GM04504 (cell line): ENCODE measurements at places on chromosomes 7 and 10.
A peak's percentile ranks its signal among the peaks of the same experiment; 100 is the strongest.

DNA sequence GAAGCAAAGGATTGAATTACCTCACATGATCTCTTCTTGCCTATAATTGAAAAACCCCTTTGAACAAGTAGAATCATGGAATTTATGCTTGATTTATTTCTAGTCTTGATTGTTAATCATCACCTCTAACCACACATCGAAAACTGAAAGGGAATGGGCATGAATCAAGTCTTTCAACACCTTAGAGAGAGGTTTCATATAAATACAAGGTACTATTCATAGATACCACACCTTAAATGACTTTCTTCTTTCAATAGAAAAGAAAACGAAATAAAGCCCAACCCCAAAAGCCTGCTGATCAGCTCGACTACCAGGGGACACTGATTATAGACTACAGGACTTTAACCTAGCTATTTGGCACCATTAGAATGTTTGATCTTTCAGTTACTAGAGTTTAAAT is 128.6 kb upstream of the PTPRZ1 start:
- DNase-seq, result no peak

GRCh38 chr10:31707093-31708039 is 221.3 kb downstream of the ARHGAP12 start:
- DNase-seq, result peak; percentile 73

GRCh38 chr7:38179776-38180226 is 1.8 kb downstream of the STARD3NL start:
- DNase-seq, result no peak

DNA sequence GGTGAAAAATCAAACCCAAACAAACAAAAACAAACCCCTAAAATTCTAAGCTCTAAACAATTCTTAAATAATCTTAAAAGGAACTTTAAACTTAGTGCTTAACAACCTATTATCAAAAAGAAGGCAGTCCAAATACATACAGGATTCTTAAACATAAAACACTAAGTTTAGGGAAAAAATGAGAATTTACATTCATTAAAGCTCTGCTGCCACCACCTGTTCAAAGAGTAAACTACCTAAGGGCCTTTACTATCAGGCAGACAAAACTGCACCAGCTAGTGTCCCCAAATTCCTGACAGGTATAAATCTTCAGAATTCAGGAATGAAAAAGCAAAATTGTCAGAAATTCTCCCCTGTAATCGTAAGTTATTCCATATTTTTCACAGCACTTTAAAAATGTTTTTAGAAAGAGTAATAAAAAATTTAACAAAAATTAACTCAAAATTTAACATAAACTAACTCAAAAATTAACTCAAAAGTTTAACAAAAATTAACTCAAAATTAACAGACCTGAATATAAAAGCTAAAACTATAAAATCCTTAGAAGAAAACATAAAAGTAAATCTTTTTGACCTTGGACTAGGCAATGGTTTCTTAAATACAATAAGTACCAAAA is 55.1 kb downstream of the PDZD8 start:
- no peak for DNase-seq

DNA sequence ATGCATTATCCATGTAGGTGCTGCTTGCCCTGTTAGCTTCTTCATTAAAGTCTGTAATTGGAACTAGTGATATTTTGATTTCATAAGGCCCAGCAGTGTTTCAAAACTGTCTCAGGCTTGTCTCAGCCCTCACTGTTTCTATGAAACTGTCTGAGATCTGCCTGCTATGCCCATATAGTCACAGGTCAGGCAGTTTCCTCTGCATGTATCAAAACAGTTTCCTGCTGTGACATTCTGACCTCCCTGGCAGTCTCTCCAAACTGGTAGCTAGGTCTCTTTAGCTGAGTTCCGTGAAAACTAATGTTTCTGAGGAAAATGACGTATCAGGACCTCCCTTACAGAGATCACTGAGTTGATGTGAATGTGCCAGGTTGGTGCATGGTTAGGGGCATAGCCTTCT is 18.9 kb upstream of the SEMA3D start:
- DNase-seq, result no peak

DNA sequence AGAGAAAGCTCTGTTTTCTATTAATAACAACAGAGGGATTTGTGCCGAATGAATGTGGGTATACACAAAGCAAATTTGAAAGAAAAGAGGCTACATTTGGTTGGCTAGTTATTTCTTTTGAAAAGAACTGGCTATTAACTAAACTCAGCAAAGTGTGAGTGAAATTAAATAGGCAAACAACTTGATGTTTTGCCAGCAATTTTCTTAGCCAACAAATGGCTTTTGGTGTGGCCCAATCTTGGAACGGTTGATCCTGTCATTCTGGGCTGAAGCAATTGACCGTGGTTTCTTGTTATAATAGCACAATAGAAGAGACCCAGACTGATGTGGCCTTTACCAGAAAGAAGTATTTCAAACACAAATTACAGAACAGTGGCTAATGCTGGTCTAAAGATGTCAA is 898.6 kb downstream of the KCNMA1 start:
- DNase-seq, result no peak

DNA sequence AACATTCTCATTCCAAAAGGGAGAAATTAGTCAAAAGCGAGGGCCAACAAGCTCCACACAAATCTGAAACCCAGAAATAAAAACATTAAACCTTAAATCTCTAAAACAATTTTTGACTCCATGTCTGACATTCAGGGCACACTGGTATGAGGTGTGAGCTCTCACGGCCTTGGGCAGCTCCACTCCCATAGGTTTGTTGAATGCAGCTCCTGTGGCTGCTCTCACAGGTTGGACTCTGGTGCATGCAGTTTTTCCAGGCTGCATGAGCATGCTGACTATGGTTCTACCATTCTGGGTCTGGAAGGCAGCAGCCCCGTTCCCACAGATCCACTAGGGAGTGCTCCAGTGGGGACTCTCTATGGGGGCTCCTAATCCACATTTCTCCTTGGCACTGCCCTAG is 887.1 kb upstream of the GHITM start:
- no peak for DNase-seq

- DNase-seq, result no peak
These were observed 99.7 kb downstream of the BMPR1A start for GRCh38 chr10:86856156-86856555.

GRCh38 chr10:24272374-24272773 is 63.4 kb downstream of the KIAA1217 start:
- DNase-seq, result no peak

GRCh38 chr7:111098011-111098925 is 7.3 kb downstream of the LRRN3 start:
- DNase-seq, result no peak

DNA sequence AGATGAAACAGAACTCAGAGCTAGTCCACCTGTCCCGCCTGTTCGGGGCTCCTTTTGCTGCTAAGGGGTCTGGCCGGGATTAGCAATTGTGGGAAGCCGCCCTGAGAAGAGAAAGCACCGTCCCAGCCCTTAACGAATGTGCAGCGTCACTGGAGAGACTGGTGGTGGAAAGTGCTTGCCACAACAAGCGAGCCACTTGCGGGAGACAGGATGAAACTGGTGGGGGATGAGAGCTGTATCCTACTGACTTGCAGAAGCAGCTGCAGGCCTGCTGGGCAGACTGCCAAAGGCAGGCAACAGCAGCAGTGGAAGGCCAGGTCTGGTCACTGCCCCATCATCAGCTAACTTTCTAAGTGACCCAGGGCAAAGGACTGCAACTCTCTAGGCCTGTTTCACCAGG is 95.4 kb downstream of the FAM53B start:
- DNase-seq, result peak; percentile 71

GRCh38 chr7:148944935-148945934 is 61.1 kb upstream of the EZH2 start:
- peak; percentile 41 for DNase-seq
